ENCODE measurements at places on chromosomes 1 and 21.

DNA sequence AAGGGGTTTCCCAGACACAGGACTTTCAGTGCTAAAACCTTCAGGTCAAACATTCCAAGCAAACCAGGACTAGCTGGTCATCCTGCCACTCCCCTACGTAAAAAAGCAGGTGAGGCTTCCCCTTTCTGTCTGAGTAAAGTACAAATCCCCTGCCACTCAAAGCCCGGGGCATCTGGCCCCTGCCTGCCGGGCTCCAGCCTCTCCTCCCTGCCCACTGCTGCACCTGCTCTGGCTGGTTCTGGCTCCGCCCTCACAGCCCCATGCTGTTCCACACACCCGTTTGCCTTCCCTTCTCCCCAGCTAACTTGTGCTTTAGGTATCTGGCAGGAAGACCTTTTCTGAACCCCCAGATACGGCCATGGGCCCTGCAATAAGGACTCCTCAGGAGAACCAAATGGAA is 23.3 kb upstream of the S100A7 start:
- no peak for DNase-seq

GRCh38 chr1:12598974-12599373 is 19.0 kb downstream of the DHRS3 start:
- no peak for DNase-seq

DNA sequence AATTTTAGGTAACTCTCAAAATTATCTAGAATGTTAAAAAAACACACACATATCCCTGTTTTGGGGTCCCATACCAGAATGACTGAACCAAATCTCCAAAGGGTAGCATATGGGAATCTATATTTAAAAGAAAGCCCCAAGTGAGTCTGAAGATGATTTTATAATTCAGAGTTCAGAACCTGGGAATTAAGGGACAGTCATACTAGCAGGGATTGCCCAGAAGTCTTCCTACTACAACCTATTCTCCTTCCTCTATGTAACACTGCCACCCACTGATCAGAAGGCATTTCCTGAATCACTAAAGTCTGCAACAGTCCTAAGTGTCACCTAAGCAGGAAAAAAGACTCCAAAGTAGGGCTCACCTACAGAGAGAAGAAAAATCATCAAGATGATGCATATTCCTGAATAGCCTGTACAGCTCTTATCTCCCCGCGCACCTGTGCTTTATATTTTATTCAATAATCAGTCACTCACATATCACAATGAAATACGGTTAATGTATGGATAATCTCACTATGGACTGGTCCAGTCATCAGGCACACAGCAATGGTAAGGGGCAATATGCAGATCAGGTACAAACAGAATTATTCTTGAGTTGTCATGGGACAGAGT is 4.9 kb downstream of the RGS1 start:
- DNase-seq = no peak

- DNase-seq = no peak
Measured at GRCh38 chr1:216559359-216559758, 136.1 kb upstream of the USH2A start.

GRCh38 chr1:227318853-227319607 is 738 bp upstream of the CDC42BPA start:
- no peak for DNase-seq

Measured in cerebellar nuclear complex (tissue), 1 donor.